NCI-H2029 treated with DMSO at 0.1 percent for 48 hours (cell line): ENCODE measurements at places on chromosomes 5 and 9.

GRCh38 chr9:5072871-5073270 is 87.8 kb downstream of the JAK2 start:
- no peak for DNase-seq

- DNase-seq = no peak
These were observed 161.5 kb downstream of the FBN2 start for GRCh38 chr5:128376577-128376976.

GRCh38 chr9:128316421-128316820 is 5.8 kb downstream of the TRUB2 start:
- DNase-seq = no peak

DNA sequence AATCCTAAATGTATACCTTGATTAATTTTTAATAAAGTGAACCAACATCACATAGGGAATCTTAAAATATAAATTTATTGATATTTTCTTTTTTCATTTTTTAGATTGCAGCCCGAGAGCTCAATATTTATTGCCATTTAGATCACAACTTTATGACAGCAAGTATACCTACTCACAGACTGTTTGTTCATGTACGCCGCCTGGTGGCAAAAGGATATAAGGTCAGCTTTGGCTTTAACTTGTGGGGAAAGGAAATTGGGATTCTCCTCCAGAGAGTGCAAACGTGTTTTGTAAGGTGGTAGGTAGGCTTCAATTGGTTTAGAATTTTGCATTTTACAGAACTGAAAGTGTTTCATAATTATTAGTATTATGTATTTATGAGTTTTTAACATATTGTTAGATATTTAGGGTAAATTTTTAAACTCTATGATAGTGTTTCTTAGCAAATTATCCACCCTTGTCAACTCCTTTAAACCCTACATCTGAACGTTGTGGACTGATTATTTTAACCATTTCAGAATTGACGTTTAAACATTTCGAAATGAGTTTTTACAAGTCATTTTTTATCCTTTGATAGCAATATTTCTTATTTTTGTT is 17.5 kb upstream of the DHFR start:
- DNase-seq = peak; percentile 33

DNA sequence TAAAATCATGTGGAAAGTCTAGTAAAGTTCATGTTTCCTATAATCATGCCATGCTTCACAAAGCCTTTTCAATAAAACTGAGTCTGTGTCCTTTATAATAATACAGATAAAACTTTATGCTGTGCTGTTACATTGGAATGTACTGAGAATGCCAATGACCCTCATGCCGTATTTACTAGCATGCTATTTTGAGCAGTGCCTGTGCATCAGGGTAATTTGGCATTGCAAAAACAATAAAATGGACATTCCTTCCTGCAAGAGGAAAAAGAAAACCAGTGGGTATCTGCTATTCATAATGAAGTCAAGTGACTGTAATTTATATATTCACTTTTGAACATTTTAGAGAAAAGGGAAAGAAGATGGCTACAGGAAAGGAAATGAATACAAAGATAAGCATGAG is 159.0 kb downstream of the PBX3 start:
- no peak for DNase-seq

DNA sequence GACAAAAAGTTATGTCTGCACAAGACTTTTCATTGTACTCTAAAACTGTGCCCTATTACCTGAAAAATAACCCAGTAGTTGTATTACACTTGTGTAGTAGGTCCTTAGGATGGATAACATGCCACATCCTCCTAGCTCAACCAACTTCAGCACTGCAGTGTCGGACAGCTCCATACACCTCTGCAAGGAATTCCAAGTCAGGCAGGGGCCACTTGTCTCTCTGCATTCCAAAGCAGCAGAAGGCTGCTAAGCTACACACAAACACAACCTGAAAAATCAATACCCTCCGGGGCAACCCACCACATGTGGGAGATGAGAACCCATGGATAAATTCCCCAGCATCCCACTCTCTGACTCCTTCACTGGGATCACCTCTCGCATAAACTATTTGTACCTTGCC is 50.2 kb downstream of the MED10 start:
- DNase-seq = no peak

DNA sequence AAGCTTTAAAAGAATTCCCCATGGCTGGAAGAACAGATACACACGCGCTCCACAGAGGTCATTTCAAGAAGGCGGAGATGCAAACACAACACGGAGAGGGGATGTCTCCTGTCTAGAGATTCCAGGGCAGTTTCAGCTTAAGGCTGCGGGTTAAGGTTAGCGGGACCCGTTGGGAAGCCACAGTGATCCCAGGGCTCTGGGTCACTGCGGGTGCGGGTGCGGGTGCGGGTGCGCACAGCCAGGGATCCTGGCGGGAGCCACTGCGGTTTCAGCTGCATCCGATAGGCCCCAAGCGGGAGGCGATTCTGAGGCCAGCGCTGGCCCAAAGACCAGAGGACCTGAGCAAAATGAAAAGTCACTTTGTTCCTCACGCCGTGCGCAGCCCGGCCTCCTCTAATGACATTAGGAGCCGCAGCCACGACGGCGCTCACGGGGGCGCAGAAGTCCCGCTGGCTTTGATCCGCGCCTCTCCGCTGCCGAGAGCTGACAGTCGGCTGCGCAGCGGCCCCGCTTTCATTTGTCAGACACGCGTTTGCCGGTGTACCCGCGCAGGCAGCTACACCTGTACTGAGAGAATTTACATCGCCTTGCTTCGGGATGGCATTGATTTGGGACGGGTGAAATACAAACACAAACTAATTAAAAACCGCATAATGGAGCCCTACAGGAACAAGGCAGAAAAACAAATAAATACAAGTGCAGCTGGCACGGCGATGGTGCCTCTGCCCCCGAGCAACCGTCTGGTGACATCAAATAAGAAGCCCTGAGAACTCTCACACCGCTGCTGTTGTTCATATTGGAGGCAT is 5.3 kb upstream of the IRX1 start:
- peak; percentile 37 for DNase-seq

DNA sequence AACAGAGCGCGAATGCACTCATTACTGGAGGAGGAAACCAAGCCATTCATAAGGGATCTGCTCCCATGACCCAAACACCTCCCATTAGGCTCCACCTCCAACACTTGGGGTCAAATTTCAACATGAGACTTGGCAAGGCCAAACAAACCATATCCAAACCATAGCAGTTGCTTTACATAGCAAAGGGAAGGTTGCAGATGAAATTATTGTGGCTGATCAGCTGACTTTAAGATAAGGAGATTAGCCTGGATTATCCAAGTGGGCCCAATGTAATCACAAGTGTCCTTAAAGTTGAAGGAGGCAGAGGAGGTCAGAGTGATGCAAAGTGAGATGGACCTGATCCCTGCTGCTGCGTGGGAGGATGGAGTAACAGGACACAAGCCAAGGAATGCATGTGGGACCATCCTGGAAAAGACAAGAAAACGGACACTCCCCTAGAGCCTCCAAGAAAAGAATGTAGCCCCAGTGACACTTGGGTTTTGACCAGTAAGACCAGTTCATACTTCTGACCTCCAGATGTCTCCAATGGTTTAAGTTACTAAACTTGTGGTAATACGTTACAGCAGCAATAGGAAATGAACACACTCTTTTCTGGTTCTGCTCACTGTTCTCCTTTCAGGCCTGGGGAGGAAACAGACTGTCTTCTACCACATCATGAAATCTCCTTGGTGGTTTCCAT is 167.3 kb downstream of the GNAQ start:
- DNase-seq = peak; percentile 46
